ENCODE measurements at places on chromosomes 16 and 17.
A peak's percentile ranks its signal among the peaks of the same experiment; 100 is the strongest.

GRCh38 chr17:1724869-1725641 lies 551 bp downstream of the WDR81 start:
- DNase-seq: no peak

- no peak for DNase-seq
These were observed 14.7 kb upstream of the PABPN1L start for GRCh38 chr16:88881007-88881615.

- no peak for DNase-seq
These were observed 383.0 kb downstream of the PMP22 start for GRCh38 chr17:14882131-14882530.

DNA sequence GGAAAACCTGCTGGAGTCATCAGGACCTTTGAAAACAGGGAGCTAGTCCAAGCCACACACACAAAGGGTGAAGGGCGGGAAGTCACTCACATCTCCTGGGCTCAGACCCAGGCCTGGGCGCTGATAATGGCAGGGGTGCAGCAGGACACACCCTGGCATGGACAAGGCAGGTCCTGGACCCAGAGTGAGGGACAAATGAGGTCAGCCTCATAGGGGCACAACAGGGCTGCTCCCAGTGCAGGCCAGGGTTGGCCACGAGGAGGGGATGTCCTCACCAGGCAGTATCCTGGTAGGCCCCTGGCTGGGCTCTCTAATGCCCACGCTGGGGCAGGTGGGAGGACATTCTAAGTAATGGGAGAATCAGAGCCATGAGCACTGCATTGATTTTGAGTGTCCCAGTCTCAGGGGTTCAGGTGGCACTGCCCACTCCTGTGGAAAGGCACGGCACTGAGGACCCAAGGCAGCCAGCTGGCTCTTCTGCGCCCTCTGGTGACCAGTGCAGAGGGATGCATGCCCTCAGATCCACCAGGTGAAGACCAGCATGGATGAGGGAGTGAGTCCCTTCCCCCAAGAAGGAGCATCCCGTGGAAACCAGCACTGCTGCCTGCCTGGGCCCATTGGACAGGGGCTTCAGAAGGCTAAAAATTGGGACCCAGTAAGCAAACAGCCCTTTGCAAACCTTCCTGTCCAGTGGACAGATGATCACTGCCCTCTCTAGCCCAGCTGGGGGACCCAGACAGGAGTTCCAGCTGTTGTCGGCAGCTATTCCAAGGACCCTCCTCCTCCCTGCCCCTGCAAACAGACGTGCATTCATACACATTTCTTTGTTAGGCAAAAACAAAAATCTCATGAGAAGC lies 23.4 kb upstream of the SREBF1 start:
- peak; percentile 90 for DNase-seq

GRCh38 chr17:27824176-27824715 lies 23.9 kb upstream of the NOS2 start:
- DNase-seq: no peak

- no peak for DNase-seq
These were observed 21.1 kb upstream of the TFAP4 start for GRCh38 chr16:4293822-4294457.

DNA sequence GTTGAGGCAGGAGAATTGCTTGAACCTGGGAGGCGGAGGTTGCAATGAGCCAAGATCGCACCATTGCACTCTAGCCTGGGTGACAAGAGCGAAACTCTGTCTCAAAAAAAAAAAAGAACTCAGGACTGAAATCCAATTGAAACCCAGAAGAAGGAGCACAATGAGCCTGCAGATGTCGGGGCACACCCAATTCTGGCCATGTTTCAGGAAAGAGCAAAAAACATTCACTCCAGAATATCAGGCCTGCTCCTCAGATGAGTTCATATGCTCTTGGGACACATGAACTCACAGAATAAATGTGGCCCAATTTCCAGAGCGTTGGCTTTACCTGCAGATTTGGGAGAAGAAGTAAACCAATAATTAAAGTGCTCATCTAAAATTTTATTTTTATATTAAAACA lies 3.0 kb upstream of the CMTM2 start:
- no peak for DNase-seq

DNA sequence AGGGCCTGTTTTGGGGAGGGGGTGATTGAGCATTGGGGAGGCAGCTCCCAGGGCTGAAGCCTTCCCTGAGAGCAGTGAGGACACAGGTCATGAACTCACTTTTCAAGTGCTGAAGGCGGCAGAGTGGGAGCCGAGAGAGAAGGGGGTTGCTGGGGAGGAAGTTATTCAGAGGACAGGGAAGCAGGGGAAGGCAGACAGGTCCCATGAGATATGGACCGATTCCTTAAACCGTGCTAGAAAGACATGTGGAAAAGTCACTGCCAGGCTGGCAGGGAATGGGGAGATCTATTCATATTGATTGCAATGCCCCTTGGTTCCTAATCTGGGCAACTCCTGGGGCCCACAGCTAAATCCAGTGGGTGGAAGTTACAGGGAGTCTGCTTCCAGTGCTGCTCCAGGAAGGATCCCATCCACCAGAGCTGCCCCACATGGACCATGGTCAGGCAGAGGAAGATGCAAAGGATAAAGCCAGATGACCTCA lies 1.1 kb downstream of the CCL4 start:
- DNase-seq: no peak

GRCh38 chr17:44152875-44153274 lies 11.1 kb downstream of the HROB start:
- no peak for DNase-seq

DNA sequence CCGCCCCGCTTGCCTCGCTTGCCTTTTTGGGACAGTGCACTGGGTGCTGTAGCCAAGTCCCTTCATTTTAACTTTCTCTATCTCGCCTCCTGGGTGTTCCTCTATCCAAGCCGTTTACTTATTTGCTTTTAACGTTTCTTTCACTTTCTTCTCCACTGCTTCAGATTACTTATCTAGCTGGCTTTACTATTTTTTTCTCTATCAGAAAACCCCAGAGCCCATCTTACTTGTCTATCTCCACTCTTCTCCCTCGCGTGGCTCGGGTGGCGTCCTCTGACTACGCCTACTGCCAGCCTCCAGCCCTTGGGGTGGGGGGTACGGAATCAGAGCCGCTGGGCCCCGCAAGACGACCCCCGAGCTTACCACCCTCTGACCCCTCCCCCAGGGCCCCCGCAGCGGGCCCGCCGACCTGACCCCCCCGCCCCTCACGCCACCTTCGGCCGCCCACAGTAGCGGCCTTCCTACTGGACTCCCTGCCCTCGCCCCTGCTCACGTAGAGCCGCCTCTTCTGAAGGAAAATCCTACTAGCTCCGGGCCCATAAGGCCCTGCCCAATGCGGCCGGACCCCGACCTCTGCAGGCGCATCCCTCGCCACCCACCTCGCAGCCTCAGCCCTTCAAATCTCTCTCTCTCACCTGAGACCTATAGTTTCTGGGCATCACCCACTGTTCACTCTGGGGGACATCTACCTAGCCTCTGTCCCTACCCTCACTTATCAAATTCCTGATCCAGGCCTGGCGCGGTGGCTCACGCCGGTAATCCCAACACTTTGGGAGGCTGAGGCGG lies 1.0 kb upstream of the SLC12A4 start:
- DNase-seq: no peak

DNA sequence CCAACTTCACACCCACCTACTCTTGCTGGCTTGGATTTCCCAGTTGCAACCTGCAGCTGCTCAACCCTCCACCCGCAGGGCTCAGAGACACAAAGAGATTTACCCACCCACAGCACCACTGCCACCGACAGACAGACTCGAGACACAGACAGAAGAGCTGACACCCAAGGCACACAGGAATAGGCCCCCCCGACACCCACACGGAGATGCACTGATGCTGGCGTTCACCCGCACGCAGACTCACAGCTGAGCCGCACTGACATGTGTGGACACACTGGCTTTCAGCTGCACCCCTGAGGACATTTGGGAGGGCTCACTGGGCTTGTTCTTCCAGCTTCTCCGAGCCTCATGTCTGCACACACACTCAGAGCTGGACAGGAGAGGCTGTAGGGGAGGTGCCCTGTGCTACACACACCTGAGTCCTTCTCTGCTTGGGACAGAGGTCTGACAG lies 8.2 kb downstream of the STX1B start:
- DNase-seq: no peak

DNA sequence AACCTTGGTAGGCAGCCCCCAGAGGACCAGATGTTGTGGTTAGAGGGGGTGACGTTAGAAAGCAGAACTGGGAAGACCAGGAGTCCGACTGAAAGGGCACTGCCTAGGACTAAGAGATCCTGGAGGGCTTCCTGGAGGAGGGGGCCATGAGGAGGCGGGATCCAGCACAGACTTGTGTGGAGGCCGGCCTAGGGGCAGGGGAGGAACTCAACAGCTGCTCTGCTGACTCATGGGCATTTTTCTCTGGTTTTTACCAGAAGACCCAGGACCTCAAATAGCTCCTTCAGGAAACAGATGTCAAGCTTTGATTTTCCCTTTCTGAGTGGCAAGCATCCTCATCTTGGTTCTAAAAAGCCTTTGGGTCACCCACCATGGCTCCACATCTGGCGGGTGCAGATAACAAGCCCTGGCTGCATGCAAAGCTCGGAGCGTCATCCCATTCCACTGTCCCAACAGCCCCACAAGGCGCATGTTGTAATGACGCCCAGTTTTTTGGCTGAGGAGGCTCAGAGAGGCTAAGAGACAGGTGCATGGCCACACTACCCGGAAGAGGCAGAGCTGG lies 29.0 kb downstream of the IL21R start:
- DNase-seq: no peak

GRCh38 chr16:12449795-12450194 lies 353.9 kb downstream of the CPPED1 start:
- DNase-seq: no peak

- DNase-seq: peak; percentile 39
These were observed 43.5 kb downstream of the TBX21 start for GRCh38 chr17:47776330-47777197.

DNA sequence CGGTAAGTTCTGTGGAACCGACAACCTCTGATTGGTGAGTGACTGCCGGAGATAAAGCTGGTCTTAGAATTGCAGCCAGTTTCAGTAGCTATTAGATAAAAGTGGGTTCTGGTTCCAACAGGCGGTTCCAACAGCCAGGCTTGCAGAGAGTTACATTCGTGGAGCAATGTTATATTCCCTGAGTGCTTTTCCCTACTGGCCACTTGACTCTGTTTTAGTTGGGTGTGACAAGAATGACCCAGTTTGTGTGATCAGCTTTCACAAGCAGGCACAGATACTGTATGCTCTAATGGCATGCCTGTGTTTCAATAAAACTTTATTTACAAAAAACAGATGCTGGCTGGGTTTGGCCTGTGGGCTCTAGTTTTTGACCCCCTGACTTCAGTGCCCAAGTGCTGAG lies 196.6 kb downstream of the SNX29 start:
- no peak for DNase-seq

GRCh38 chr16:11669380-11670146 lies 1.3 kb downstream of the SNN start:
- DNase-seq: no peak

- no peak for DNase-seq
These were observed 15.9 kb upstream of the PECAM1 start for GRCh38 chr17:64406321-64407200.

DNA sequence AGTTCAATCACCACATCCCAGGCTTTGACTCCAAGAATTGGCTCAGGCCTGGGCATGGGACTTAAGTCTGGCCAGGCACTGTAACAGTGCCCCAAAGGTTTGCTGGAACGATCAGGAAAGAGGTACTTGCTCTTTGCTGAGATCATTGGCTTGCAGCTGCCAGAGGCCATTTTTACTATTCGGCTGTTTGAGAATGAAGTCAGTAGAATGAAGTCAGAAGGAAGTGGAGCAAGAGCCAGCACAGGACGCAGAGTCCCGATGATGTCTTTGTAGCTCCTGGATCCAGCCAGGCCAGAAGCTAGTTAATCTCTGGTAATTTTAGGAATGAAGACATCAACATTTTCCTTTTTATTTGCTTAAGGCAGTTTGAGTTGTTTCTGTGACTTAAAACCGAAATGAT lies 195.5 kb downstream of the RAB11FIP4 start:
- DNase-seq: no peak

GRCh38 chr17:48545022-48545375 lies at the start of gene HOXB2:
HOXB2 (minus strand) TSS chr17:48545109; CDS start chr17:48544911, 198 bp downstream.
- DNase-seq: no peak

GRCh38 chr17:75048249-75048878 lies 1.3 kb downstream of the KCTD2 start:
- DNase-seq: no peak

- DNase-seq: no peak
These were observed 16.5 kb downstream of the CD300LB start for GRCh38 chr17:74514632-74515334.

- no peak for DNase-seq
These were observed 10.7 kb downstream of the ENGASE start for GRCh38 chr17:79085154-79085920.

- DNase-seq: no peak
These were observed 49.9 kb upstream of the TANGO6 start for GRCh38 chr16:68793401-68793857.

GRCh38 chr16:53968454-53968853 lies 264.5 kb downstream of the FTO start:
- DNase-seq: no peak

GRCh38 chr16:47375423-47375822 lies 85.4 kb downstream of the ITFG1 start:
- DNase-seq: no peak

GRCh38 chr17:13736916-13737315 lies 135.2 kb upstream of the HS3ST3A1 start:
- DNase-seq: no peak

GRCh38 chr16:20726661-20727060 lies 15.0 kb downstream of the THUMPD1 start:
- DNase-seq: no peak

GRCh38 chr16:65634291-65634690 lies 512.4 kb upstream of the CDH11 start:
- DNase-seq: no peak

GRCh38 chr16:847151-847550 lies 46.6 kb upstream of the GNG13 start:
- no peak for DNase-seq

- no peak for DNase-seq
These were observed 17.3 kb upstream of the XYLT2 start for GRCh38 chr17:50328363-50329325.

GRCh38 chr17:82911822-82912221 lies 72.0 kb upstream of the ZNF750 start:
- no peak for DNase-seq

- no peak for DNase-seq
These were observed 29.3 kb downstream of the TENT4B start for GRCh38 chr16:50182441-50182840.

DNA sequence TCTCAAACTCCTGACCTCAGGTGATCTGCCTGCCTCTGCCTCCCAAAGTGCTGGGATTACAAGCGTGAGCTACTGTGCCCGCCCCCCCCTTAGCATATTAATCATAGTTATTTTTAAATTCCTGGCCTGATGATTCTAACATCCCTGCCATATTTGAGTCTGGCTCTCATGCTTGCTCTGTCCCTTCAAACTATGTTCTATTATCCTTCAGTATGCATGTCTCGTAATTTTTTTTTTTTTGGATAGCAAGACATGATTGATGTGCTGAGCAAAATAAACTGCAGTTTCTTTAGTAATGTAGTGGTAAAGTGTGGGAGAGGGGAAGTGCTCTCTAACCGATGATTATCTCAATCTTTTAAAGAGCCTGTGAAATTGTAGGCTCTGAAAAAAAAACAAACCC lies 34.3 kb upstream of the TMEM92 start:
- DNase-seq: no peak

Data from GM12892 (cell line).